ENCODE measurements at places on chromosomes 16 and 17. TPM values are rescaled to one million over a fixed set of nuclear protein-coding genes. Genes with fewer than 3 reads are reported as not detected.

Gene CCDC92B
- not detected for total RNA-seq

Gene TP53TG3B
- total RNA-seq, result not detected

Gene TBC1D24
- total RNA-seq, result 5.4 TPM

Gene AGRP
- total RNA-seq, result not detected
